HFFc6 (cell line): ENCODE measurements at places on chromosomes 16 and 17.

- no peak for DNase-seq
These were observed 2.2 kb downstream of the SERPINF2 start for GRCh38 chr17:1744551-1745512.

DNA sequence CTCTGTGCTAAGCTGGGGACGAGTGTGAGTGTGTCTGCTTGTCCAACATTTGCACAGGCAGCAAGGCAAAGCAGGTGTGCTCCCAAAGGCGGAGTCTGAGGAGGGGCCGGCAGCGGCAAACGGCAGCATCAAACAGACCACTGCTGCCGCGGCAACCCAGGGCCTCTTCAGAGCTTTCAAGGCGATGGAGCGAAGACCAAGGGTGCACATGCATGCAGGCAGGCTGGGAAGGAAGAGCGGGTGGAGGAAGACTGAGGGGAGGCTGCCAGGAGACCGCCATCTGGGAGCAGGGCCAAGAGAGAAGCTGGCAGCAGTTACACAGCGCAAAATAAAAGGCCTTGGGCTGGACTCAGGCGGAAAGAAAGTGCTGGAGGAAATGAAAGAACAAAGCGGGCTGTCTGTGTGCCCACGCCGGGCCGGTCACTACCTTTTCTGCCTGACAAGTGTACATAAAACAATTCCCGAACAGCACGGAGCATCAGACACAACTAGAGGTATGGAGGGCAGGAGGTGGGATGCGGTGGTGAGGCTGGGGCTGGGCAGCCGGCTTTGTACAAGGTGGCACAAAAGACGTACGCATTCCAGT lies 8.5 kb downstream of the TIMM22 start:
- no peak for DNase-seq

DNA sequence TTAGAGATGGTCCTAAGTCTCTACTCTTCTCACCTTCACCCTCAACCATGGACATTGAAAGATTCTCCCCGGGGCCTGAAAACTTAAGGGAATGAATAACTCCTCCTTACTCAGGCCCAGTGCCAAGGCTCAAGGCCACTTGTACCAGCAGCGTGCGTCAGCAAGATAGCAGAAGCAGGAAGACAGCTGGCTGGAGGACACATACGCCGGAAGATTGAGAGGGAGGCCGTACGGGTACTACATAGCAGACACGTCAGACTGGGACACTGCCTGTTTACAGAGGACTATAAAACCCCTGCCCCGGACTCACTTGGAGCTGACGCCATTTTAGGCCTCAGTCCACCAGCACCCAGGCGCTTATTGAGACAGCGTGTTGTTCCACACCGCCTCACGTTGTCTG lies 75.8 kb upstream of the MED13 start:
- no peak for DNase-seq

DNA sequence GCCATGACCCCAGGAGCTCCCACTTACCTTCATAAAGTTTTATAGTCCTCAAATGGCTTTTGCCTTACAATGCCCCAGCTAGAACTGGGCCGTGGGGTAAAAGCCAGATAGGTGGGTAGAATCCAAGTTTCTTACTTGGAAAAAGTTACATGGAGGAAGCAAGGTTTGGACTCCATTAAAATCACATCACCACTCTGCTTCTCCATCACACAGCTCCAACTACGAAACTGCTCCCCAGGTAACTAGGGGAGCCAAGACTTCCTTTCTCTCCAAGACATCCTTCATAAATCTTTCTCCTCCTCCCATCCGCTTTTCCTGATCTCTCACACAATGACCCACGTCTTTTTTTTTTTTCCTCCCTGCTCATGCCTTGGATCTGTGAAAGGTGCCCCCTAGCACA lies 130.8 kb upstream of the RCVRN start:
- DNase-seq: no peak

DNA sequence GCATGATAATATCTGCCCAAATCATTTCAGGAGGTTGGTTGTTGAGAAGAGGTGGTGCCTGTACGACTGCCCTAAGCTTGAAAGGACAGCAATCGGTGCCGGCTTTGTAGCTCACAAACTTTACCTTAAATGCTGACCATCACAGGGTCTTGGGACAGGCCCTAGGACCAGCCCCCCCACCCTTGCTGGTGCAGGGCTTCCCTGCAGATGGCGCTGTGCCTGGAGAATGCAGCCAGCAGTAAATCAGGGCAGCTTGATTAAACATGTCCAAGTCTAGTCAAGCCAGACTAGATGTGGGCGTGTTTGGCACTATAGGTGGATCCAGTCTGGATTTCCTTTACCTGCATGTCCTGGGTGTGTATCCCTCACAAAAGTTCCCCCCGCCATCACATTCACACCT lies 135.5 kb upstream of the CRHR1 start:
- DNase-seq: no peak

- DNase-seq: peak; percentile 75
These were observed 53.9 kb downstream of the GNAO1 start for GRCh38 chr16:56245197-56245596.
